Colonic mucosa (tissue), 4 donors: ENCODE measurements at places on chromosomes 2 and 18.

DNA sequence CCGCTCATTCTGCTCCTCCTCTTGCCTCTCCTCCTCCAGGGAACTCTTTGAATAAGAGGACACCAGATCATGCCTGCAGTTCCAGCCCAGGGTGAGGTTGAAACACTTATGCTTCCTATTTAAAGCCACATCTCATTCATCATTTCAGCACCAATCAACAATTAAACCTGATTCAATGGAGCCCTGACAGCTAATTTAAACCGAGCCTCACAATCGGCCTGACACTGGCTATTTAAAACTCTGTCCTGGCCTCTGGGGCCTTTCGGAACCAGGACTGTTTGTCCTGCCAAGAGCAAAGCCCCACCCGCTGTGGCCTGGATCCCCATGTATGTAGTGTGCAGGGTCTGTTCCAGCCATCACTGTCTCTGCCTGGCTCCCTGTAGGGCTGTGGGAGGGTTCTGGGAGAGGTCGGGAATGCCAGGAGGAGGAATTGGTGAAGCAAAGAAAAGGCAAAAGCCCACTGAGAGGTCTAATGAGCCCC is 97.4 kb downstream of the MCFD2 start:
- peak; percentile 43 for DNase-seq

DNA sequence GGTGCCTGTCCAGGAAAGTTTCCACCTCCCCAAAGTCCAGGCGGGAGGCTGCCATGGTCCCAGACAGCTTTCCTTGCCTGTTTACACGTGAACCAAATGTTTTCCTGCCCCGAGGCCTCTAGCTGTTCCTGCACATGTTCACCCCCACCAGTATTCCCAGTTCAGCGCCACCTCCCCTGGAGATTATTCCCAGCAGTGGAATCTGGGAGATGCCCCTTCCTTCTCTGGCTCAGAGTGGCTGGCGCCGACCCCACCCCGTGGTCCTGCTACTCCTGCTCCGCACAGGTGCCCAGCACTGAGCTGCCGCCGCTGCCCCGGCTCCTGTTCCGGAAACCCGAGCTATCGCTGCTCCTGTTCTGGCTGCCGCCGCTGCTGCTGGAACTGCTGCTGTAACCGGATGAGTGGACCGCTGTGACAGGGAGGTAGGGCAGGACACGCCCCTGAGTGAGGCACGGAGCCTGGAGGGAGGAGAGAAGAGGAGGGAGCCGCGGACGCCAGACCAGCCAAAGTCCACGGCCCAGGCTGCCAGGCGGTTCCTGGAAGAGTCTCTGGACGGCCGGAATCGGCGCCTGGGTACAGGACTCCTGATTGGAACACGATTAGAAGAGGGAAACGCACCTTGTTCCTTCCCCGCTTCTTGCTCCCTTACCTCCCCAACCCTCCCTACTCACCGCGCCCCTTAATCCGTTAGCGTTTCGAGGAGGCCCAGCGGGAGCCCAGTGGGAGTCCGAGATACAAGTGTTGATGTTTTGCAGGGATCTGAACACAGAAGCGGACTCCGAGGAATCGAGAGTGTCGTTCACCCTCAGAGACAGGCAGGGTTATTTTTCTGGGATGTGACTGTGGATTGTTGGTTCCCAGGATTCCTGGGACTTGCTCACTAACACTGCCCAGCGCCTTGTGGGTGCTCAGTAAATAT is at the start of gene PDE11A:
Gene PDE11A, minus strand, starts transcription at position 395 of the 919 bp plus-strand sequence. Its CDS starts 340 bp downstream, at position 55.
- peak; percentile 93 for DNase-seq

DNA sequence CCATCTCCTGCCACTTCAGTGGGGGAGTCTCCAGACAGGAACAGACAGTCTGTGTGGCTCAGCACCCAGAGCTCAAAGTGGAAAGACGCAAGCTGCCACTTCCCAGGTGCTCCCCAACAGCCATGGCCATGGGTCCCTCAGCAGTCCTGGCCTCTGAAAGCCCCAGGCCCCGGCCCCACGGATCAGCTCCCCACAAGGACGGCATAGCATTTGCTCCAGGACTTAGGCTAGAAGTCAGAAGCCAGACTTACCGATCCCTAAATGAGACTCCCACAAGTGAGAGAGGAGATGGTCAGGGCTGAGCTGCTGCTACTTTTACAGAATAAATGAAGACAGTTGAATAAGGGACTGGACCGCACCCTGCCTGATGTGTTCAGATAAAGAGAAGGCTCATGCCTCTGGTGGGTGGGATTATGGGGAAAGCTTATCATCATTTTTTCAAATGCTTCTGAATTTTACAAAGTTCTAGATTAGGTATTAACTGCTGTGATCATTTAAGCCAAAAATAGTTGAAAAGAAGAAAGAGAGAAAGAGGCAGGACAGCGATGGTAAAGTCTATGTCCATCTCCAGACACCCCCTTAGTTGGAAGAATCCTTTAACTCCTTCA is 50.5 kb downstream of the ADD2 start:
- DNase-seq: no peak

DNA sequence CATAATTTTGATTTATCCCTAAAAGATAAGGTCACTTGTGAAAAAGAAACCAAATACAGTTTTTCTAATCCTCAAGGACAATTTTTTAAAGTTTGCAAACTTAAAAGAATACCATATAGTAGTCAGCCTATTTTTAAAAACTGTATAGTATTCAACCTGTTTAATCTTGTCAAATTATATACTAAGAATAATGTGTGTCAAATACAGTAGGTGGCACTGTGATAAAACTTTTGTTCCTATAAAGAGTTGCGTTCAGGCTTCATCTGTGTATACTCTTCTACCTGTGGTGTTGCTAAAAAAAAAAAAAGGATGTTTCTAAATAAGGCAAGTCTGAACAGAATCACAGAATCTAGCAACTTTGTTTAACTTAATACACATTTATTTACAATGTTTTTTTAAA is 68.6 kb downstream of the CCDC138 start:
- DNase-seq: no peak

DNA sequence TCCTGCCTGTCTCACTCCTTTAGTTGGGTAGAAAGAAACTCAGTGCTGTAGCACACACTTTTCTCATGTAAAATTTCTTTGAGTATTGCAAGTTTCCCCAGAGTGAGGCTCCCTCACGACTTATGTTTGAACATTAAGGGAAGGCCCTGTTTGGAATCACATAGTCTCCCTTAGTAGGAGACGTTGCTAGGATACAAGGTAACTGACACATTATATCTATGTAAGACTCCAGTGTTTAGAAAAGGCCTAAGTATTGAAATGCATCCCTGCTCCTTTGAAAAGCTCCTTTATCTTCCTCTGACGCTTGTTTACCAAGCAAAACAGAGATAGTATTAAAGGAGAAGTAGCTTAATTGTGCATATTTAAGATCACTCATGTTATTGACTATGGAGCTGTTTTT is 248.2 kb downstream of the PHLPP1 start:
- no peak for DNase-seq

DNA sequence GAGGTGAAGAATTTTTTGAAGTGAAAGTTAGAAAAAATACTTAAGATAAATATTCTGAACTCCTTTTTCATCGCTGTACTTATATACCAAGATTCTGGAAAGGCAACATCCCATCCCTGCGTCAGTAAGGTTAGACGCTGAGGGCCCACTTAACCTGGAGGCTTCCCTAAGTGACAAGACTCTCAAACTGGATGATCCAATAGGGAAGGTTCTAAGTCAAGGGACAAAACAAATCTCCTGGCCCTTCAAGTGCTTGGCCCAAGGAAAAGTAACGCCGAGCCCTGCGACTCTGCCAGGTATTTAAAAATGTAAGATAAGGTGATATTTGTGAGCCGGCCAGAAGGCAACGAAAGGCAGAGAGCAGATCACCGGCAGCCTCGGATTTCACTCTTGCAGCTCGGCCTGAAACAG is 1.3 kb downstream of the STK39 start:
- no peak for DNase-seq

GRCh38 chr18:71797554-71797953 is 746.6 kb downstream of the CBLN2 start:
- no peak for DNase-seq

DNA sequence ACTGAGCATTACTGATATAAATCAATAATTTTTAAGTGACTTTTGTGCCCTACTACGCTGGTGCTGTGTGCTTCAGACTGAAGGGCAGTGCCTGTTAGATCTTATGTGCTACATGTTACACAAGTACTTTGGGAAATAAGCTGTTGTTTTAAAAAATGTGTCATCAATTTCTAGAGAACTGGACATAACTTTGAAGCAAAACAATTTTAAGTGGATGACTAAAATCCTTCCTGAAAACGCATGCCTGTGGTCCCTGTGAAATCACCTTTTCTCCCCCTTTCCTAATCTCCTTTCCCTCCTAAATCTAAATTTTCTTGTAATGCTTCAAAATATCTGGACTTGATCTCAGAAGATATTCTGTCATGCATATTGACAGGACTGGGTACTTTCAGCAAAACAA is 7.1 kb upstream of the IL1RL1 start:
- no peak for DNase-seq

DNA sequence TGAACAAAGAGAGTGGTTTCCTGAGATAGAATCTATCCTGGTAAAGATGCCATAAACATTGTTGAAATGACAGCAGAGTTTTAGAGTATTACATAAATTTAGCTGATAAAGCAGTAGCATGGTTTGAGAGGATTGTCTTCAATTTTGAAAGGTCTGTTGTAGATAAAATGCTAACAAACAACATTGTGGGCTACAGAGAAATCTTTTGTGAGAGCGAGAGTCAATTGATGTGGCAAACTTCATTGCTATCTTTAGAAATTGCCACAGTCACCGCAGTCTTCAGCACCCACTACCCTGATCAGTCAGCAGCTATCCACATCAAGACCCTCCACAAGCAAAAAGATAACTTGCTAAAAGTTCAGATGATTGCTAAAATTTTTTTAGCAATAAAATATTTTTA is 17.5 kb downstream of the VRK2 start:
- DNase-seq: no peak

GRCh38 chr2:23510471-23510870 is 125.5 kb downstream of the KLHL29 start:
- DNase-seq: no peak

DNA sequence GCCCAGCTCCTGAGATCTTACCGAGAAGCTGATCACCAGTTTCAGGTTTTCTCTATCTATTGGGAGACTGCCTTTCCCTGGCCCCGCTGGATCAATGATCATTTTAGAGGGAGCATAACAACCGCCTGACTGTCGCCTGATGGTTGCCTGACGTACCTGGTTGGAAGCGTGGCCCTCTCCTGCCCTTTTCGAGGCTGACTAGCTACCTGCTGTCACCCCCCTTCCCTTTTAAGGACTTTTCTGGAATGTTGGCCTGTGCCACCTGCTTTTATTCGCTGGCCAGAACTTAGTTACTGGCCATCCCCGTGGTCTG is 562 bp upstream of the MFSD2B start:
- no peak for DNase-seq

- no peak for DNase-seq
Measured at GRCh38 chr18:75563150-75563549, 135.6 kb upstream of the SMIM21 start.

- DNase-seq: no peak
Measured at GRCh38 chr2:26975102-26975501, 4.7 kb downstream of the MAPRE3 start.

DNA sequence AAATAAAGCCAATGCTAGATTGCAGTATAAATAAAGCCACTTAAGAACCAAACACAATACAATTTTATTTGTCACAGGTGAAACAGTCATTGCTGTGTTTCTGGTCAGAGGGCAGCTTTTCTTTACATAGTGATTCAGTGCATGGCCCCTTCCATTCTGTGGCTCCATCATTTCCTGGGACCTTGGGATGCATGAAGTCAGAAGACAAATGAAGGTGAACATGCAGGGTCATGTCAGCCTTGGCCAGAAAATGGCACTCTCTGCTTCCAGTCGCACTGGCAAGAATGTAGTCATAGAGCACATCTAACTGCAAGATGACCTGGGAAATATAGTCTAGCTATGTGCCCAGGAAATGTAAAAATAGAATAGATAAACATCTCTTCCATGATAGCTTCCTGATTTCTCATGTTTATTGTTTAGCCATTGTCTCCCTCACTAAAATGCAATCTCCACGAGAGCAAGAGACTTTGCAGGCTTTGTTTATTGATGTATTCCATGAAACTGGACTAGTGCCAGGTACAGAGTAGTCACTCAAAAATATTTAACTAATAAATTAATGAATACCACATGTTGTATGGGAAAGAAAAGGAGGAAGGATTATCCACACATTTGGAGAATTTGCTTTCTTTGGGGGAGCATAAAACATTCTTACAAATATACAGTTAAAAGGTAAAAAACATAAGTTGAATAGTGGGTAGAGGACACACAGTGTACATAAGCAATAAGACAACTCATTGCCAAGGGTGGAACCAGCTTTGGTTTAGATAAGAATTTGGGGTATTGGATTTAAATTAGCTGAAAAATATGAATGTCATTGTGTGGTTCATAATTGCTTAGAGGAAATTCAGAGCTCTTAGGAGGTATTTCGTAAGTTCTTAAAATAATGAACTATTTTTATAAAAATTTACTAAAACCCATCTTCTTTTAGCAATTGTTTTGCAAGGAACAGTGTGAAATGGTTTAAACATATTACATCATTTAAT is 343.8 kb downstream of the PID1 start:
- no peak for DNase-seq

GRCh38 chr2:158500333-158500732 is 43.6 kb downstream of the PKP4 start:
- DNase-seq: no peak

DNA sequence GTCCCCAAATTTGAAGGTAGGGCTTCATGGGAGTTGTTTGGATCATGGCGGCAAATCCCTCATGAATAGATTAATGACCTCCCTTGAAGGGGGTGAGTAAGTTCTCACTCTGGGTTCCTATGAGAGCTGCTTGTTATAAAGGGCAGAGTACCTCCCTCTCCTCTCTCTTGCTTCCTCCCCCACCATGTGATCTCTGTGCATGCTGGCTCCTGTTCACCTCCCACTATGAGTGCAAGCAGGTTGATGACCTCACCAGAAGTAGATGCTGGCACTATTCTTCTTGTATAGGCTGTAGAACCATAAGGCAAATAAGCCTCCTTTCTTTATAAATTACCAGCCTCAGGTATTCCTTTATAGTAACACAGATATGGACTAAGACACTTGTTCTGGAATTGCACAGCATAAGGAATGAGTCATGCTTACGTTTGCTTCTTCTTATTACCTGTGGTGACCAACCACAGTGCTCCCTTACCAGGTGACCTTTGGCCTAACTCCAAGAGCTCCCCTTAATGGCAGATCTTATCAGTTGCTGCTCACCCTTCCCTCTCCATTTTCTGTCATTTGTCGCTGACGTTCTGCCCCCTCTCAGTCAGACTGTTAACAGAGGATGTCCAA is 559.5 kb upstream of the GCFC2 start:
- DNase-seq: no peak

- no peak for DNase-seq
Measured at GRCh38 chr2:191539068-191539467, 138.9 kb upstream of the NABP1 start.

GRCh38 chr2:207683879-207684627 is 27.4 kb upstream of the CCNYL1 start:
- DNase-seq: peak; percentile 36
